Stimulated activated CD8-positive, alpha-beta memory T cell treated with anti-CD3 and anti-CD28 coated beads, Interleukin-15, amount 100 ng/mL, for 1 hour (primary cell): ENCODE measurements at places on chromosomes 13 and 19.

DNA sequence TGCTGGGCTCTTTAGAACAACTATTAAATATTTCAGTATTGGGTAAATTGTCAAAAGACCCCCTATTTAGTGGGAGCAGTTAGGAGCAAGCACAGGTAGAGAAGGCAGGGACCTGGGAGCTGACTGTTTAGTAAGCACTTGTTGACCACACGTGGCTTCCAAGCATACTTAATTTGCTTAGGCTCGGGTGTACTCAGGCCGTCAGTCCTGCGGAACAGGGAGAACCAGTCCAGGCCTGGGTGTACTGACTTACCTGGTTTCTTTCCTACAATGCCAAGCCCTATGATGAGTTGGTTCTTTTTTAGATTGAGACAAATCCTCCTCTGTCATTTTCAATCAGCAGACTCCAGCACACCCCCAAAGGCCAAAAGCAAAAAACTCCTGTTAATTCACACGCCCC is 90.0 kb downstream of the WDFY2 start:
- no peak for DNase-seq

GRCh38 chr19:17289489-17289888 is 7.8 kb downstream of the ANKLE1 start:
- DNase-seq: no peak

DNA sequence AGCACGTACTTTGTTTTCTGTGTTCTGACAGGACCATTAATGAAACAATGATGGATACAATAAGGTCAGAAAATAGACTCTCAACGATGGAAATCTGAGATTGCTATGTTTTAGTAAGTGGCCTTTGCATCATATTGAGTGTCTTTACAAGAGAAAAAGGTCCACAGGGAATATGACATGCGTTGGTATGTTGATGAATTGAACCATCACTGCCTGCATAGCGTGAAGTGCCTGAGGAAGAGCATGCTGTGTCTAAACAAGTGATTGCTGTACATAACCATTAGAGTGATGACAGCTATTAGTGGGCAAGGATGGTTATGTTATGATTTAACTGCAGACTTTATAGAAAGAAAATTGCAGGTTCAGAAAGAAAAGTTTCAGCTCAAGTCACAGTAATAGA is 623.2 kb downstream of the SLITRK5 start:
- DNase-seq: no peak

DNA sequence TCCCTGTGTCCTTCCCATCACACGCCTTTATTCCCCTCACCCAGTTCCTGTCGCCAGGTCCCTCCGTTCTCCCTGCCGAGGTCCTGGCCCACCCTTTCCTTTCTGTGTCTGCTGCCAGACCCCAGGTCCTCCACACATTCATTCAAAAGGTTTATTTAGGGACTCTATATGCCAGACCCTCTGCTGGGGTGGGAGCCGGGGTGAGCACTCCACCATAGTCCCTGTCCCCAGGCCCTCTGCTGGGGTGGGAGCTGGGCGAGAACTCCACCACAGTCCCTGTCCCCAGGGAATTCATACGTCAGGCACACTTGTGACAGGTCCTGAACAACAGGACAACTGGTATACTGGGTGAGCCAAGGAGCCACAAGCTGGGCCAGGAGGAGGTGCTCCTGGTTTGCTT is 34.4 kb upstream of the TUBGCP3 start:
- DNase-seq: no peak

DNA sequence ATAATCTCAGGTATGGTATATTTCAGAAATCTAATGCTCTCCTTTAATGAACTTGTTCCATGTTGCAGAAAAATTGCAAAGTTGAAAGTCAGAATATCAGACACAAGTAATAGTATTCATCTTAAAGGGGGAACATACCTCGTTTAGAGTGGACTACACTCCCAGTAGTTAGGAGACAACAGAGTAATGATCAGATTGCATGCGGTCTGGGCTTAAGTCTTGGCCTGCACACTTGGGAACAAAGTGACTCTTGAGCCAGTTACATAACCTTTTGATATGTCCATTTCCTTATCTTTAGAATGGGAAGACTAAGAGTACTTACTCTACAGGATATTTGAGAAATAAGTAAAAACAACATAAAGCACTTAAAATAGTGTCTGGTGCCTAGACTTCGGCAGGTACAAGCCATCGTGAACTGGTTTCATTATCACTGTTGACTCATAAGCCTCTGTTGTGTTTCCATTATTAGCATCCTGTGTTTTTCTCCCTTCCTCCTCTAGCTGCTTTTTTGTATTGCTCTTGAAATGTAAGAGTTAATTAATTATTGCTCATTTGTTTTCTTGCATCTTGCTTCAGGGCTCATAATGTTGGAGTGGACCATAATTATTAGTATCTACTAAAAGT is 53.0 kb downstream of the DPY19L3 start:
- DNase-seq: no peak

- no peak for DNase-seq
Measured at GRCh38 chr13:98652276-98652675, 75.4 kb upstream of the STK24 start.

GRCh38 chr13:110284779-110285484 is 22.0 kb downstream of the COL4A1 start:
- no peak for DNase-seq

- no peak for DNase-seq
Measured at GRCh38 chr19:2032296-2032941, 16.9 kb upstream of the BTBD2 start.

DNA sequence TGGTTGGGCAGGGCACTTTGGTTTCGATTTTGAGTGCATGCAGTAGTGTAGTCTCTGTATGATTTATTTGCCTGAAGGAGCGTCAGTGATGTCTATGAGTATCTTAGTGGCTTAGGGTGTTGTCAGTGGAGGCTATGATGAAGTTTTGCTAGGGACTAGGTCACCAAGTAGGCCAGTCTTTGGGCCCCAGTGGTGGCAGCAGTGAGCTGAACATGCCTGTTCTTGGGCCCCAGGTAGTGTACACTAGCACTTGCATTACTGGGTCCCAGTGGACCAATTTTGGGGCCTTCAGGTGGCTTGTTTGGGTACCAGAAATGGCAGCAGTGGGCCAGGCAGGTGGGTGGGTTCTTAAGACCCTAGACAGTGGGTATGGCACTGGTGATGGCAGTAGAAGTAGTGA is 598.7 kb upstream of the SPRY2 start:
- DNase-seq: no peak

DNA sequence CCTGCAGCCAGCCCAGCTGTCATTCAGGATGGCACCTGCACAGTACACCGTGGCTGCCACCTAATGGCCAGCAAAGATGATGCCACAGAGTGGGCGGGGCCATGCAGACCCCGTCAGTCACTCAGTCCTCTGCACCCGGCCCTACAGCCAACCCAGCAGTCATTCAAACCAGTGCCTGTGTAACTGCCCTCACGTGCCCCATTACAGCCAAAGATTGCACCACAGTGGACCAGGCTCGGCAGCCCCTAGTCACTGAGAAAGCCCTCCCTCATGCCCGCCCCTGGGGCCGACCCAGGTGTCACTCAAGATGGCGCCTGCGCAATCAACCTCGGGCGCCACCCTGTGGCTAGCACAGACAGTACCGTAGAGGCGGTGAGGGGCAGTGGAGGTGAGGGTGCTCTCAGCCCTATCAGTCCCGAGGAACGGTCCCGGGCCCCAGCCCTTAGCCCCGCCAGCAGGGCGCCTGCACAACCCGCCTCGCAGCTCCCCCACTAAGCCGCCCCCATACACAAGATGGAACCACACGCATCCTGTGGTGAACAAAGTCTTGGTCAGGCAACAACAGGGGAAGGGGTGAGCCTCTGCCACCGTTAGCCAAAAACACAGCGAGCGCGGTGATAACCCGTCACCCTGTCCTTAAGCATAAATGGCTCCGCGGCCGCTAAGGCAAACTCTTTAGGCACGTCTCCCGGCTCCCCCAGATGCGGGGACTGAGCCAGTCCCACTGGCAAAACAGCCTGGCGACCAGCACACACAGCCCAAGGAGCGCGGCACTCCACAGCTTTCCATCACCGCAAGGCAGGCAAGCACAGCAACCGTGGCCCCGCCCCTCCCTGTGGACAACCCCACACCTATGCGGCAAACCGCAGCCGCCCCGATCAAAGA is 2.3 kb downstream of the PEG3 start:
- no peak for DNase-seq

GRCh38 chr13:29925457-29926097 is 75.2 kb upstream of the UBL3 start:
- no peak for DNase-seq

- no peak for DNase-seq
Measured at GRCh38 chr13:74372511-74372910, 238.3 kb upstream of the KLF12 start.

DNA sequence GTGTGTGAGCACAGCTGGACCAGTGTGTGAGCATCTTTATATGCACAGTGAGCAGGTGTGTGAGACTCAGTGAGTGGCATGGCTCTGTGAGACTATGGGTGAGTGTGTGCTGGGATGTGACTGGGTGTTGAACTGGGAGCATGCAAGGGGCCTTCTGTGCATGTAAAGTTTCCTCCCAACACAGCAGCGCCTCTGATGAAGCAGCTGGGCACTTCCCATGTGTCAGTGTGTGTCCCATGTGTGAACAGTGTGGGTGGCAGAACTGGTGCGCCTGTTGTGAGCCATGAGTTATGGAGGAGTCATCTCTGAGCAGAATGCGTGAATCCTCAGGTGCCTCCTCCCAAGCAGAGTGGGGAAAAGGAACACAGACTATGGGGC is 24.1 kb downstream of the LGALS16 start:
- no peak for DNase-seq

DNA sequence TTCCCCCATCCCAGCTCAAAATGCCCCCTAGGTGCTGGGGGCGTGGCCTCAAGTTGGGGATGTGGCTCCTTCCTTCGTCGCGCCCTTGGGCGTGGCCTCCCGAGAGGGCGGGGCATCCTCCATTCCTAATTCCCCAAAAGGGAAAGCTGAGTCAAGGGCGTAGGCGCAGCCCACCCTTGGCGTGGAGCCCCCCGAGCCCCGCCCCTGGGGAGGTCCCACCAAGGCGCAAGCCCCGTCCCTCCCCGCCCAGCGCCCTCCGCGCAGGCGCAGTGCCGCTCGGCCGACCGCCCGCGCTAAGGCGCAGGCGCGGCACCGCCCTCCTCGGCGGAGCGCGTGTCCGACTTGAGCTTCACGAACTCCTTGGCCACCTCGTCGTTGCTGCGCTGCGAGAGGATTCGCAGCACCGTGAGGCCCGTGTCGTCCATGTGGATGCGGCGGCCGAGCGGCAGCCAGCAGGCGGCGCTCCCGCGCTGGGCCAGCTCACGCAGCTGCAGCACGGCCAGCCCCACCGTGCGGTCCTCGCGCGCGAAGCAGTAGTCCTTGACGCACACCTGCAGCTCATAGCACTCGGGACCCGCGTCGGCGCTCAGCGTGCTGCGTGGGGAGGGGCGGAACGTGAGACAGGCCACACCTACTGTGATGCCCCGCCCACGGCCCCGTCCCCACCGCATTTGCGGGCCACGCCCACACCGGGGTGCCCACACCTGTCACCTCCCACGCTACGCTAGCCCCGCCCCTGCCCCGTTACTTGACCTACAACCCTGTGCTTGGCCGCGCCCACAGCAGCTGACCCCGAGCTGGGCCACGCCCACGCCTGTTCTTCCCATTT is 50.5 kb downstream of the COLGALT1 start:
- DNase-seq: peak; percentile 43

DNA sequence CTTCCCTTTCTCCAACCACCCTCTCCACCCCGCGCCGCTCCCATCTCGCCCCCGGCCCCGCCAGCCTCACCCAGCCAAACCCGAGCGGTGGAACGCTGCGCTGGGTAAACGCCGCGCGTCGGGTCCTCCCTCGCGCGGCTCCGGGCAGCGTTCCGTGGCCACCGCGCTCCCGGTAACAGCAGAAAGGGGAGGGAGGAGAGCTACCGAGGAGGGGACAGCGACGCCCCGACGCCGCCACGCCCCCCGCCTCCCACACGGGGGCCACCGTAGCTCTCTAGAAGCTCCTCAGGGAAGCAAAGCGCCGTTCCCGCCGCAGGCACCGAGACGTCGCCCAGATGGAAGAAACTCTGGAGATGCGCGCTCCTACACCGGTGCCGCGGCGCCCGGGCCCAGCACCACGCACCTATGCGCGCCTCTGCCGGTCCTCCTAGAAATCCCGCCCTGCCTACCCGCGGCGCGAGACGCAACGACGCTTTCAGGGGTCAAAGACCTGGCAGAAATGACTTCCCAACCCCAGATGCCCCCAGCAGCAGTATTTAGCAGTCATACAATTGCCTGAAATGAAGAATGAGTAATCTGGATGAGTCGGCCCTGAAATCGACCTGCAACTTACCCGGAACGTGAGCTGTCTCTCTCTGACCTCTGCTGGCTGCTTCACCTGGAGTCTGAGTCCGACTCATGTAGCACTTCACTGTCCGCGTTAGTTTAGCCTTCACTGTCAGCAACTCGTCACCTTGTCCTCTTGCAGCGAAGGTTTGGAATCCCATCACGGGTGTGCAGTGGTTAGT is at the start of gene RUBCNL:
Gene RUBCNL (minus strand): TSS at position 189 of the 788 bp plus-strand sequence. CDS start 14,777 bp downstream, outside the sequence.
- no peak for DNase-seq

GRCh38 chr19:16628984-16629691 is 1.1 kb upstream of the MED26 start:
- DNase-seq: no peak

DNA sequence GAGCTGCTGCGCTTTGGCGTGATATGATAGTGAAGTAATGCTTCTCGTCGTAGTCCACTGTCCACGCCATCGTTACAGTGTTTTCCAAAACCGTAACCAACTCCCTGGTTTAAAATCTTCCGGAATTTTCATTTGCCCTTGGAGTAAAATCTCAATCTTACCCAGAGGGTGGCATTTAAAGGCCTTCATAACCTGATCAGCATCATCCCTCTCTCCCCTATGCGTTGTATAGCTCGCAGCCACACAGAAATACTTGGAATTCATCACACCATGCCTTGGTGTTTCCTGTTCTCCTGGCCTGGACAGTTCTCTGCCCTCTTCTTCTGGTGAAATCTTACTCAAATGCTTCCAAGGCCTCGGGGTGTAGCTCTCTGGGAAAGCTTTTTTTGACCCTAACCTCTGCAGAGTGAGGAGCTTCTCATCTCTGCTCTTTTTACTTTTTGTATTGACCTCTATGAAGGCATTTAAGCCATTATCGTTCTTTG is 839 bp downstream of the MPHOSPH8 start:
- DNase-seq: no peak

GRCh38 chr19:2274931-2275535 is 6.9 kb downstream of the PEAK3 start:
- no peak for DNase-seq

GRCh38 chr19:44894052-44894400 is 3.0 kb downstream of the TOMM40 start:
- DNase-seq: no peak

DNA sequence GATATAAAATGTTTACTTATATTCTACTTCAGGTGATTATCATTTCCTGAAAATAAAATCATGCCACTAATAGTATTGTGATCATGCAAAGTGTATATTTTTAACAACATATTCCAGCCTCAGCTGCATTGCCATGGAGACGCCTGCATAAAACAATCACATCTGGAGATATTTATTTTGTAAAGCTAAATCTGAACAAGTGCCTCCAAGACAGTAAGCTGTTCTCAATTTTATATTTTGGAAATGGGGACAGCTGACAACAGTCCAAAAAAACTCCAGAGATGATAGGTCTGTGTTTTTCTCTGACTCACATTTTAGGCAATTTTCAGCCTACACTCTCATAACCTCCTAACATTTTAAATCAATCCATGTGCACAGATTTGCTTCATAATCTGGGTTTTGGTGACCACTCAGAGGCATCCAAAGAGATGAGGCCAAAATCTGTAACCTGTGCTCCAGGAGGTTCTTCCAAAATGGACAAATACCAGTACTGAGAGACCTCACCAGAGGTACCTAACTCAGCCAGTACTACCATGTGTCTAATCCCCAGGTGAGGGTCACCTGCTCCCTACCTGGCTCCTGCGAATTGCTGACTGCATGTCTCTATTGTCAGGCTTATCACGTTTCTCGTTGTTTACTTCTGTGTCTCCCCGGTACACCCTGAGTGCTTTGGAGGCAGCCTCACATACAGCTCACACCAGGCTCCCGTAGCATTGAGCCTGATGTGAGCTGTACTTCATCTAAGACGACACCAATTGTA is 62.7 kb downstream of the COL4A1 start:
- DNase-seq: no peak
